ENCODE measurements at places on chromosomes 3 and 15. TPM values are rescaled to one million over a fixed set of nuclear protein-coding genes. Genes with fewer than 3 reads are reported as not detected.

DNA sequence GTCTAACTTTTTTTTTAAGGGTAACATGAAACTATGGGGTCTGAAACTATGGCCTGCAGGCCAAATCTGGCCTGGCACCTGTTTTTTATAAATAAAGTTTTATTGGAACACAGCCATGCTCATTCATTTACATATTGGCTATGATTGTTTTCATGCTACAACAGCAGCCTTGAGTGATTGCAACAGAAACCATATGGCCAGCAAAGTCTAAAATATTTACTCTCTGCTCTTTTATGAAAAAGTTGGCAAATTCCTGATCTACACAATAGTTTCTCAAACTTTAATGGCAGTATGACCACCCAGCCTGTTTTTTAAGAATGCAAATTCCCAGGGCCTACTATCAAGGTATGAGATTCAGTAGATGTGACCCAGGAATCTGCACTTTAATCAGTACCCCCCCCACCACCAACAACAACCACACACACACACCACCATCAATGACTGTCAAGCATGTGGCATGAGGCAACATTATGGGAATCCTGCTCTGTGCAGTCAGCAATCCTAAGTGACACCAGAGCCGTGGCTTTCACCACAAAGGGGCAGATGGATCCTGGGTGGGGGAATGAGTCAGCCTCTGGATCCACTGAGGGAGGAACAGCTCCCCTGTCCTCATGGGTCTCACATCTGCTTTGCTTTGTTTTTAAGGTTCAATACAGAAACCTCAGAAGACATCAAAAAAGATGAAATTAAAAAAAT is 142.8 kb downstream of the NTRK3 start:
- no peak for DNase-seq

DNA sequence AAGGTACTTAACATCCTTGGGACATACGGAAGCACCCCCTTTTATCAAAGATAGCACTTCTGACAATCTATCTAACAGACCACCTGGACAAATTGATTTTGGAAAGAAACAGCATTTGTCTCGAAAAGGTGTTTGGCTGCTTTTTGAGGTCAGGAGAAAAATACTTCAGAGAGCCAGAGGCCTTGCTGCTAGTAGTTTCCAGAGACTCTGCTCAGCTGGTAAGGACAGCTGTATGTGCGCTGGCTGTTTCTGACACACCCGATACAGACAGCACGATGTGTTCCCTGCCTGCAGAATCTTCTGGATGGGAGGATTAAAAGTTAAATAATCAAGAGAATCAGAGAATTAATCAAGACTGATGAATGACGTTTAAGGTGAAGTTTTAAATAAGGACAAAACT is 15.6 kb upstream of the GYG1 start:
- no peak for DNase-seq

Gene TKT
- total RNA-seq, result 438 TPM

Gene VEPH1
- total RNA-seq, result 25.0 TPM
